ENCODE measurements at places on chromosomes 16 and 17.

- DNase-seq = no peak
Observed at GRCh38 chr16:69499541-69500230, 66.1 kb upstream of the NFAT5 start.

DNA sequence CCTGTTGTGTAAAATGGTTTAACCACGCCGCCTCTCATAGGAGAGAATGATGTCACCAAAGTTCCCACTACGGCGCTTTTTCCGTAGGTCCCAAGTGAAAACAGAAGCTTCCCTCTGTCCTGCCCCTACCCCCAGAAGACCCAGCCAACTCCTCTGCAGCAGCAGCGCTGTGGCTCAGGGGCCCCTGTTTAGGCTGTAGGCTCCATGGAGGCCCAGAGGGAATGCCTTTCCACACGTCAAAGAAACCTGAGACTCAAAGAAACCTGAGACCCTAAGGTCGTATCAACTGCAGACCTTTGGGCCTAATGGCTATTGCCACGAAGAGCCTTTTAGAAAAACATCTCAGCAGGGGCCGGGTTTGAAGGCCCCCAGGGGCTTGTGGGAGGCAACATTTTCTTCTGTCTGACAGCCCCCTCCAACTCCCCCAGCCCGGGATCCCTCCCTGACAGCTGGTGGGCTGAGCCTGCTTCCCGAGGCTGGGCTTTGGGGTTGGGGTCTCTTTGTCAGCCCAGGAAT is 43.1 kb upstream of the MEAK7 start:
- no peak for DNase-seq

- DNase-seq = peak; percentile 44
Observed at GRCh38 chr17:81513372-81513752, 763 bp upstream of the ACTG1 start.

GRCh38 chr17:7468804-7469389 is 10.5 kb downstream of the ZBTB4 start:
- DNase-seq = no peak

- DNase-seq = no peak
Observed at GRCh38 chr16:53087101-53087500, 32.3 kb downstream of the CHD9 start.

GRCh38 chr16:67868290-67868689 is 4.6 kb upstream of the EDC4 start:
- no peak for DNase-seq

DNA sequence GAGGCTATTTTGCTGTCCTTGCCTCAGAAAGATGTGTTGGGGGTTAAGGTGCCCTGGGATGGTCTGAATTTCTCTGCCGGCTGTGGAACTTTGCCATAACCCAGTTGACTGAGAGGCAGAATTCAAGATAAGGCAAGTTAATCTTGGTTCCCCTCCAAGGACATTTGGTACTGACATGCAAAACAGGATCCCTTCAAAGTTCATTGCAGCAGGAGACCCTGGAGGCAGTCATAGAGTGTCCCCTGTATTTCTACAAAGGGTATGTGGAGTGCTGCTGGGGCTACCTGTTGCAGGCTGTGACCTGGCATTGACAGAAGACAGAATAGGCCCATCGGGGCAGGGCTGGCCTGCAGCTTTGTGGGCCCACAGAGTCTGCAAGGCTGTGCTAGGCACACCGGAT is 135.6 kb upstream of the IRX3 start:
- DNase-seq = no peak

DNA sequence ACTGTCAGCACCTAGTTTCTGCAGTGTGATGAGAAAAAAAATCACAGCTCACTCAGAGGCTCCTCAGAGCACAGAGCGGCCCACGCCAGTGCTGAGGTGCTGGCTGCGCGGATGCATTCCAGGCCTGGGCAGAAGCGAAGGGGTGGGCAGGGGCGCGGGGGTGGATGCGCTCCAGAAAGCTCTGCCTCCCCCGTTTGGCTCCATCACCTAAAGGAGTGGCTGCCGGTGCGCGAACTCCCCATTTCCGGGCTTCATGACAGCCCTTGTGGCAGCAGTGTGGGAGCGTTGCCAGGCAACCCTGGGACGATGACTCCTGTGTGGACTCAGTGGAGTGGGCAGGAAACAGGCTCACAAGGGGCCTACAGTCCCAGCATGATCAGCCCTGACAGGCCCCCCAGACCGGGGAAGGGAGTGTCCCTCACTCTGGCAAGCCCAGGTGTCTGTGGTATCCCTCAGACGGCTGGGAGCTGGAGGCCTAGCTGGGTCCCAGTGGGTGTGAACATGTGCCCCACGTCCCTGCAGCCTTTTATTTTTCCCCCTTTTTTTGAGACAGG is 32.8 kb upstream of the NUDT16L1 start:
- no peak for DNase-seq

- DNase-seq = no peak
Observed at GRCh38 chr16:80883159-80883642, 78.8 kb upstream of the CDYL2 start.

Measured in central memory CD8-positive, alpha-beta T cell (primary cell).